Right forelimb (tissue), 1 donor: ENCODE measurements at places on chromosomes 16 and 17.

GRCh38 chr16:80806927-80807340 is 2.5 kb upstream of the CDYL2 start:
- DNase-seq = no peak

DNA sequence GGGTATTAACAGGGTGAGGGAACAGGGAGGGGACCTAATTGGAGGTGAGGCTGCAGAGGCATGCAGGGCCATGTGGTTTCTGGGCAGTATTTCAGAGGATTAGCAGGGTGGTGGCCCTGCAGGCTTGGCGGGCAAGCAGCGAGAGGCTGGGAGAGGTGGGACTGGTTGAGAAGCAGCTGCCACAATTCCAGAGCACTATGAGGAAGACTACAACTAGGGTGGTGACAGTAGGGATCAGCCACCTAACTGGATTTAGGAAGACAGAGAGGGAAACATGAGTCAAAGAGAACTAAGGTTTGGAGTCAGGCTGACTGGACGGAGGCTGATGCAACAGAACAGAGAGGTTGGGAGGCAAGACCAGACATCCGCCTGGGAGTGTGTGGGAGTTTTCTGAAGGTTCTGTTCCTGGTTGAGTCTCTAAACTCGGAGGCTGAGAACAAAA is 12.3 kb downstream of the ALOXE3 start:
- DNase-seq = no peak

- no peak for DNase-seq
These were observed 8.1 kb upstream of the DCAF7 start for GRCh38 chr17:63542218-63542545.

GRCh38 chr16:31874366-31875111 is 932 bp downstream of the ZNF267 start:
- no peak for DNase-seq

- DNase-seq = no peak
These were observed 196.0 kb upstream of the PSMD7 start for GRCh38 chr16:74100395-74101326.

- no peak for DNase-seq
These were observed 53.9 kb upstream of the ERCC4 start for GRCh38 chr16:13866073-13866472.

DNA sequence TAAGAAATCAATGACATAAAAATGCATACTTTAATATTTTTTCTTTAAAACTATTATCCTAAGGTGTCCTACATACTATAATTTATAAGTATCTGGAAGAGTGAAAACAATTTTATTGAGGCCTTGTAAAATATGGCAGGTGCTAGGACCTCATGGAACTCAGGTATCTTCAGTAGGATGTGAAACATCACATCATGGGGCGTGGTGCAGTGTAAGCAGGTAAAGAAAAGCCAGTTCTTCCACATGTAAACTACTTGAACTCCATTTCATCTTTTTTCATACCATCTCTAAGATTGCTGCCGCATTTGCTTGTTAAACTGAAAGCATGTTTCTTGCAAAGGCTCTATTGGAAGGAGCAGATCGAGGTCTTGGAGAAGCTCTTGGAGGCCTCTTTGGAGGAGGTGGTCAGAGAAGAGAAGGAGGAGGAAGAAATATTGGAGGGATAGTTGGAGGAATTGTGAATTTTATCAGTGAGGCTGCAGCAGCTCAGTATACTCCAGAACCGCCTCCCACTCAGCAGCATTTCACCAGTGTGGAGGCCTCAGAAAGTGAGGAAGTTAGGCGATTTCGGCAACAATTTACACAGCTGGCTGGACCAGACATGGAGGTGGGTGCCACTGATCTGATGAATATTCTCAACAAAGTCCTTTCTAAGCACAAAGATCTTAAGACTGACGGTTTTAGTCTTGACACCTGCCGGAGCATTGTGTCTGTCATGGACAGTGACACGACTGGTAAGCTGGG is at the start of gene CAPNS2:
TSS of gene CAPNS2 (plus strand) at position 253 of the 744 bp plus-strand sequence. CDS start at position 326, 73 bp downstream.
- DNase-seq = no peak

GRCh38 chr17:29123111-29123510 is 57.1 kb downstream of the MYO18A start:
- no peak for DNase-seq

- DNase-seq = no peak
These were observed 559.1 kb downstream of the CDH13 start for GRCh38 chr16:83185902-83186301.

DNA sequence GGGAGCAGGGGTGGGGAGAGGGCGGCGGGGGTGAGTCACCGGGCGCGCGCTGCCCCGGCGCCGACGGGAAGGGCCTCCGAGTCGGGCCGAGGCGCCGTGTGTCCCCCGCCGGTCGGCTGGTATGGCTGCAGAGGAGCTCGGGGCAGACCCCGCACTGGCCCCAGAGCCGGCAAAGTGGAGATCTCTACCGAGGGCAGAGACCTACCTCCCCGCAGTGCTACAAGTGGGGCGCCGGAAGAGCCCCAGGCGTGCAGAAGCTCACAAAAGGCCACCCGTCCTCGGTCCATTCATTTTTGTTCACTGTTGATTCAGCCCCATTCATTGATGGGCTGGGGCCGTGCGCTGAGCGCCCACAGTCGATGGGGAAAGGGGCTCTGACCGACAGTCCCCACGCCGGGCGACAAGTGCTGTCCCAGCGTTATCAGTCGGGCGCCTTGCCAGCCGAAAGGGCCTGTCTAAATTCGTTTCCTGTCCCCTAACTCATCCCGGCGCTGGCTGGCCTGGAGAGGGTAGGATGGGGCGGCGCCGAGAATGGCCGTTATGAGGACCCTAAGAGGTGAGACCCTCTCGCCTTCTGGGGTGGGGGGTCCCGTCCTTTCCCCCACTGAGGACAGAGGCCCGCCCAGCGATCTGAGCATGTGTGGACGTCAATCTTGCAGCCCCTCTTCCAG is 709 bp upstream of the ENO3 start:
- DNase-seq = peak; percentile 61

- no peak for DNase-seq
These were observed 23.7 kb downstream of the IST1 start for GRCh38 chr16:71919035-71919434.

- no peak for DNase-seq
These were observed 176.3 kb downstream of the IRX3 start for GRCh38 chr16:54110016-54110981.

DNA sequence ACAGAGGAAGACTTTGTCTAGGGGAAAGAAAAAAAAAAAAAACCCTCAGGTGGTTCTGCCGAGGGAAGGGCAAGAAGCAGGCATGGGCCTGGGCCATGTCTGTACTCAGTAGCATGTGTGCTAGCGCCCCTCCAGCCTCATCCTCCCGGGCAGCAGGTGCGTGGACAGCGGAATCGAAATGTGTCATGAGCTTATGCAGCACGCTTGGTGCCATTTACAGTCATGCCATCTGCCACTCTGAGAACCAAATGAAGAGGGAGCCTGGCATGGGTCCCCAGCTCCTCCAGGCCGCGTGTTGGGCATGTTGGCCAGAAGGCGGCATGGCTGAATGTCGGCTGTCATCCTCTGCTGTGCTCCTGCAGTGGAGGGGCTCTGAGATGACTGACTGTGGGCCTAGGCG is 31.4 kb downstream of the CRAMP1 start:
- DNase-seq = no peak

GRCh38 chr17:42210046-42210445 is 15.8 kb upstream of the GHDC start:
- DNase-seq = no peak

DNA sequence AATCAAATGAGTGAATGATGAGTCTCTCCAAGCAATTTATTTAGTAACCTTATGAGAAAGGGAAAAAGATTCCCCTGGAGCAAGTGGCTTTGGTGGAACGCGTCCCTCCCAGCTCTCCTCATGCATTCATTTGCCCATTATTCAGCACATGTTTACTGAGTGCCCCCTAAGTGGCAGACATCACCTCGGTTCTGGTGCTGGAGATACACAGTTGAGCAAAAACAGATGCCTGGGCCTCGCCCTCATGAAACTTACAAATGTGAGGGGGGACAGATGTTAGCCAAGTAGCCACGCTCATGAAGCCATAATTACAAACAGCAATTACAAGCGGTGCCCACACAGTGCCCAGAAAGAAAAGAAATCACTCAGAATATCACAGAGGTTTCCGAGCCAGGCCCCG is 45.1 kb upstream of the CIBAR2 start:
- DNase-seq = no peak

DNA sequence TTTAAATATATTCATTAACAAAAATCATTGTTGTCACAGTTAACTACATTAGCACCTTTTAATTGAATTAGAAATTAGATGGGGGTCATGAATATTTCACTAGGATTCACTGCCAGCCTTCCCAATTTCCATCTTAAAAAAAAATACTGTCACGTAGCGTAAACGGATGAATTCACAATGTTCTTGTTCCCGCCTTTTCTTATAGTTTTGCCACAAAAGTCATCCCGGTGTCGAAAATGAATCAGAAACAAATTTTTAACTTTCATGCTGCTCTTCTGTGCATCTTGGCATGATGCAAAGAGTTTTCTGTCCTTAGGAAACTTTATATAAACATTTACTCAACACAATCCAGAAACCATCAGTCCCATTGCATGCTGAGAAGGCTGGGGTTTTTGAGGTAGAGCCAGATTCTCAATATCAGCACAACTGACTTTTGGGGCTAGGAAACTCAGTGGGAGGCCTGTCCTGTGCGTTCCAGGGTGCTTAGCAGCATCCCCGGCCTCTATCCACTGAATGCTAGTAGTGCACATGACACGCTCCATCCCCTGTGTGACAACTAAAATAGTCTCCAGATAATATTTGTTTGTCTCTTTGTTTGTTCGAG is 252.9 kb upstream of the XYLT1 start:
- DNase-seq = no peak

DNA sequence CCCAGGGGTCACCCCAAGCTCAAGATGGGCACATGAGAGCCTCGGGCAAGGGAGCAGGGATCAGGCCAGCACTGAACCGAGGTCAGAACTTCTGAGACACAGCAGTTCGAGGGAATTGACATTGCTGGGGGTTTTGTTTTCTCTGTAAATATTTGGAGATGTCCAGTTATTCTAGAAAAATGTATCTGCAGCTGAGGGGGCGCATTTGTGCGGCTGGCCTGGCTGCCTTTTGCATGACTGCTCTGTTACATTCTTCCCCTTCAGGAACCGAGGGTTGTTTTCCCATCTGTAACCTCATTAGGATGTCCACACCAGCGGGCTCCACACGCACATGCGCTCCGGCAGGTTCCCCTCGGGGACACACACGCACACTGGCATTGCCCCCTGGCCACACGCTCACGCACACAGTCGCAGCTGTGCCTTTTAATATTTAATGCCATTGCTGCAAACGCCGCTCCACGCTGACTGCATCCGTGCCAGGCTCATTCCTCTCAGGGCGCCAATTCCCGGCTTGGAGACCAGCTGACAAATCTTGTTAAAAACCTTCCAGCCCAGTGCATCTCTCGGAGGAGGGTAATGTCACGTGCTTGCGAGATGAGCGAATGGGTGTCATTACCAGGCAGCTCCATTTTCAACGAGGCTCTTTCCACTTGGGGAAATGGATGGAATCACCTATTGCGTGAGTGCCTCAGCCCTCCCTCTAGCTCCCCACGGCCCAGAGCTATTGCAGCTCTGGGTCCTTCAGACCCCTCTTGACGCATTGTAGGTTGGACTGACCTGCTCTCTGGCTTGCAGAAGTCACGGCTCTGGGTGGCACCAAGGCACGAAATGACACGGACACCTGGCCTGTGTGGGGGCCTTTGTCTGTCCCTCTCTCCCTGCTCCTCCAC is 13.1 kb downstream of the CCR7 start:
- peak; percentile 66 for DNase-seq

- DNase-seq = no peak
These were observed 207.3 kb downstream of the CCDC182 start for GRCh38 chr17:57537524-57538410.

GRCh38 chr16:28064150-28064549 is 636 bp upstream of the GSG1L start:
- no peak for DNase-seq

GRCh38 chr16:87057211-87057881 is 259.8 kb downstream of the C16orf95 start:
- DNase-seq = peak; percentile 17

GRCh38 chr17:74682471-74683190 is 30.1 kb downstream of the CD300LF start:
- DNase-seq = no peak

GRCh38 chr16:10107081-10107480 is 75.1 kb downstream of the GRIN2A start:
- DNase-seq = no peak

DNA sequence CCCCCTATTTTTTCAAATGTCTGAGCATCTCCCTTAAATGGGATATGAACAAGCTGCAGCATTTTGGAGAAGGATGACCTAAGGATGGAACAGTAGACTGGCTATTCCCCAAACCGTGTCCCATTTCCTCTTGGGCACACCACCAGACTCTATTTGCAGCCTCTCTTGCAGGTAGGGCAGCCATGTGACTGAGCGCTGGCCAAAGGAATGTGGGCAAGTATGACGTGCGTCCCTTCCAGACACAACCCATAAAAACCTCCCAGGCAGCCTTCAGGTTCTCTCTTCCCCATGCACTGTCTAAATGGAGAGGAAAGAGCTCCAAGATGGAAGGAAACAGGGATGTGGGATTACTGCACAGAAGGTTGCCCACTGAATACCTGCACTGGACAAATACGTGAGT is 149.7 kb downstream of the CCT6B start:
- no peak for DNase-seq
